ENCODE measurements at places on chromosomes 11 and 22.

DNA sequence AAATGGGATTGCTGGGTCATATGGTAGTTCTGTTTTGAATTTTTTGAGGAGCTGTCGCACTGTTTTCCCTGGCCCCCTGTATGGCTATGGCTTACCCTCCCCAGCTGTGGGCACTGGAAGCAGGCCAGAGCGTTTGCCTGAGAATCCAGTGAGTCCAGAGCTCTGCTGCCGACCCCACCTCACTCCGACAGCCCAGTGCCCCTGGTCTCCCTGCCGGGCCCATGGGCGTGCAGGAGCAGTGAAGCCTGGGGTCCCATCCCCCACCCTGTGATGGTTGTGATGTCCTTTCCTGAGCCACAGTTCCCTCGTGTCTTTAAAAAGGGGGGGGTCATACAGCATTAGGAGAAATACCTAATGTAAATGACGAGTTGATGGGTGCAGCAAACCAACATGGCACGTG lies 13.3 kb upstream of the GRAMD4 start:
- DNase-seq: no peak

DNA sequence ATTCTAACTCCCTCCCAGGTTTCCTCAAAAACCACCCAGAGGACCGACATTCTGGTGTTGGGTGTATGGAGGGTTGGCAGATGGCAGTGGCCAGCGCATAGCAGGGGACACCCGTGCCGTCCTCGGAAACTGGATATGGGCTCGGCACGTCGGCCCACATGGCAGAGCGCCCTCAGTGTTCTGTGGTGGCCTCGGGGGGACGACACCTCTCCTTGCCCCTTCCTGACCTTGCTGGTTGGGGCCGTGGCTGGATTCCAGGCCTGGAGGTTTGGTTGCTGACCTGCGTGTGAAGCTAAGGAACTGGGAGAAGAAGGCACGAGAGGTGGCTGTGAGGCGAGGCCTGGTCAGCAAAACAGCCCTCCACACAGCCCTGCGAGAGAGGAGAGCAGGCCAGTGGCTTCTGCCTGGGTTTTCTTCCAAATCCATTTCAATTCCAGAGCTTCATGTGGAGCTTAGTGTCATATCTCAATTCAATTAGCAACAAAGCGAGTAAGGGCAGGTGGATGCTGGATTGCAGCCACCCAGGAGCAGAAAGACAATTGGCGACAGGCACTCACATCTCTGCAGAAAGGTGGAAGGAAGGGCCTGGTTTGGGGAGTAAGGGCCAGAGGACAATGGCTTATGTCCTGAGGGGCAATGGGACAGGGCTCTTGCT lies 478.4 kb downstream of the BRD1 start:
- DNase-seq: no peak

GRCh38 chr22:22843848-22844247 lies 43.8 kb upstream of the IGLL5 start:
- no peak for DNase-seq

DNA sequence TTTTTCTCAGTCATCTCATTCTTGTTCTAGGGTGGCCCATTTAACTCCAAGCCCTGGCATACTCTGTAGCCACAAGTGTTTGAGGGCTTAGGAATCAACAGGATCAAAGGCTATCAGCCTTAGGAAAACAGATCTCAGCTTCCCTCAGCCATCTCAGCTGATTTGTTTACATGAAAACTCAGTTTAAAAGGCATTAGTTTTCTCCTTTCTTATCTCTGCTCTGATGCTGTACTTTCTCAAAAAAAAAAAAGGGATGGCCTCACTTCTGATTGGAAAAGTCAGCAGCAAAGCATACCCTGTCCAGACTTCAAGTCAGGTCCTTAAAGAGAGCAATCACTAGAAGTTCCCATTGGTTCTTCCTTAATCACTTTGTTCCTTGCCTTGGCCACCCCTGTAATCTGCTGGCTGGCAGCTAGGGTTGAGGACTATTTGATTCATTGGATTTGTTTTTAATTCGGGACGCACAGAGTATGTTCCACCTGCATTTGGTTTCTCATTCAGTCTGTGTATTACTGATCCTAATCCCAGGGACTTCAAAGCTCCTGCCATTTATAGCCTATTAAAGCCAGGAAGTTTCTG lies 102.8 kb downstream of the EXT2 start:
- no peak for DNase-seq

- DNase-seq: no peak
Observed at GRCh38 chr22:37155971-37156370, 6.3 kb upstream of the IL2RB start.

GRCh38 chr22:47322854-47323253 lies 560.4 kb downstream of the TBC1D22A start:
- no peak for DNase-seq

- no peak for DNase-seq
Observed at GRCh38 chr11:75158696-75159150, 7.8 kb downstream of the SLCO2B1 start.

GRCh38 chr11:2092956-2093412 lies 46.2 kb downstream of the IGF2 start:
- DNase-seq: peak; percentile 42

- no peak for DNase-seq
Observed at GRCh38 chr11:130407978-130408377, 20.4 kb downstream of the ADAMTS8 start.

DNA sequence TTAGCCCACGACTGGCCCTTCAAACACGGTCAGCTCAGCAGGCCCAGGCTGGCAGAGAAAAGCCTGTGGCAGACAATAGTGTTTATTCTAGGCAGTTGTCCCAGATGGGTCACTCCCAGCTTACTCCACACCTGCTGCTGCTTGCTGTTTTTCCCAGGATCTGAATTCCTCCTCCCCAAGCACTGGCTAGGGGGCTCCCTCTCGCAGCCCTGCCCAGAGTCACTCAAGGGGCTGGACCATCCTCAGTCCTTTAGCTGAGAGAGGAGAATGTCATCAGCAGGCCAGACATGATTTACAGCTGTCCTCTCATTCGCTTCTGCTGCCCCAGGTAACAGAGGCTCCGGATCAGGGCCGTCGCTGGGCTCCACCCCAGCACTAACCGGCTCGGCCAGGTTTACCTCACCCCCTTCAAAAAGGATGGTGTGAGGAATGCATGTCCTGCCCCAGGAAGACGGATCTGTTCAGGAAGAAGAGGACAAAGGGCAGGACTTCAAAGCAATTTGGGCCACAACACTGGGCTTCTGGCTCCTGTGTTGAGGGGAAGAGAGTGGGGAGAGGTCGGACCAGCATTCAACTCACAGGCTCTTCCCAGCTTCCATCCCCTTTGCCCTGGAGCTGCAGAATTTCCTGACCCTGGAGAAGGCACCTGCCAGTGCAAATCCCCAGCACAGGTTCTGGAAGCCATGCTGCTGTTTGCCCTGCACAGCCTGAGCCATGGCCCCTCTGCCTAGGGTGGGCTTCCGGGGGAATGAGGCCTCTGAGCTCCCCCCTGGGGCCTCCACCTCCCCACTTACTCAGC lies 59.7 kb upstream of the BARX2 start:
- no peak for DNase-seq

DNA sequence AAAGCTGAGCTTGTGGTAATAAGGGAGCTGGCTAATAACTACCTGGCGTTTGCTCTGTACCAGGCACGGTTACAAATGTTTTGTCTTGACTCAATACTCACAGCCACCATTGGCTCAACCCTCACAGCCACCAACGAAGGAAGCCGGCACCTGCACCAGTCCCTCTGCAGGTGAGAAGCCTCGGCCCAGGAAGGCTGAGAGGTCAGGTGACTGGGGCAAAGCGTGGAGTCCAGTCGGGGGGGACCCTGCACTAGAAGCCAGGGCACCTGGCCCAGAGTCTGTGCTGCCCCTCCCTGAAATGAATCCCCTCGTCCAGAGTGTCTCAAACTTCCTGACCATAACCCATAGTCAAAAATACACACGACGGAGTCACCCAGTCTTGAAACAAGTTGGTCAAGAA lies 90.1 kb downstream of the PHF21B start:
- DNase-seq: no peak

GRCh38 chr11:129612447-129612961 lies 203.1 kb upstream of the TMEM45B start:
- no peak for DNase-seq

DNA sequence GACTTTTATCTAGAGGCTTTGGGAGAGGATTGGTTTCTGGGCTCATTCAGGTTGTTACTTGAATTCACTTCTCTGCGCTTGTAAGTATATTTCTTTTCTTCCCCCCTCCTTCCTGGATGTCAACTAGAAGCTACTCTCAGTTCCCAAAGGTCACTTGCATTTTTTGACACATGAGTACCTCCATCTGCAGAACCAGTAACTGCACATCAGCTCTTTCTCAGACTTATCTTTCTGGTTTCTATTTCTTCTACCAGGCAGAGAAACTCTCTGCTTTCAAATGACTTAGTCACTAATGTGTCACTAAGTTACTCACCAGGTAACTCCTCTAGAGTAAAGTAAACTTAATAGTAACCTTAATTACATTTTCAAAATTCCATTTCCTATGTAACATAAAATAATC lies 773.0 kb upstream of the LUZP2 start:
- DNase-seq: no peak

DNA sequence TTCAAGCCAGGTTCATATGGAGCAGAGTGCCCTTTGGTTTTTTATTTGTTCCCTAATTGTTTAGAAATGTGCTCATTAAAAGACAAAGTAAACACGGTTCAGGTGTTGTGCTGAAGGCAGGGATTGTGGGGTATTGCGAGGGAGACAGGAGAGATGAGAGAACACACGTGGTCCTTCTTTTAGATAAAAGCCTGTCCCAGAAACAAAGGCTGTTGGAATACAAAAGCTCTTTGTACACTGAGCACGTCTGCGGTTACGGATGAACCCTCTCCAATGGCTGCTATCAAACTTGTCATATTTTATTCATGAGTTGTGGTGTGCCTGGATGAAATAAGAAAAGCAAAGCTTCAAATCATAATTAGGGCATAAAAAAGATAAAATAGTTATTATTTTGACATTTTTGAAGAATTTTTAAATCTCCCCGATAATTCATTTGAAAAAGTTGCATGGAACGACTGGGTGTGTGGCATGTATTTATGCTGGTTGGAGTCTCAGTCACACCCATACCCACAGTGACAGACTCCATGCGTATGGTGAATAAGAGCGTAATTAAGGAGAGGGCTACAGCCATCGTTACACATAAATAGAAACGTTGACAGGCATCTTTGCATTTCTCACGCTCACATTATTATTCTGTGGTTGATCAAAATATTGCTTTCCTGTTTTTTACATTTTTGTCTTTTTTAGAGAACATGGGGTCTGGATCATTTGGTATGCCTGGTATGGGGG lies 92.9 kb downstream of the NELL1 start:
- DNase-seq: no peak

- DNase-seq: no peak
Observed at GRCh38 chr11:31757260-31757835, 53.8 kb downstream of the PAX6 start.

- no peak for DNase-seq
Observed at GRCh38 chr11:94568717-94569116, 1.5 kb downstream of the PIWIL4 start.

DNA sequence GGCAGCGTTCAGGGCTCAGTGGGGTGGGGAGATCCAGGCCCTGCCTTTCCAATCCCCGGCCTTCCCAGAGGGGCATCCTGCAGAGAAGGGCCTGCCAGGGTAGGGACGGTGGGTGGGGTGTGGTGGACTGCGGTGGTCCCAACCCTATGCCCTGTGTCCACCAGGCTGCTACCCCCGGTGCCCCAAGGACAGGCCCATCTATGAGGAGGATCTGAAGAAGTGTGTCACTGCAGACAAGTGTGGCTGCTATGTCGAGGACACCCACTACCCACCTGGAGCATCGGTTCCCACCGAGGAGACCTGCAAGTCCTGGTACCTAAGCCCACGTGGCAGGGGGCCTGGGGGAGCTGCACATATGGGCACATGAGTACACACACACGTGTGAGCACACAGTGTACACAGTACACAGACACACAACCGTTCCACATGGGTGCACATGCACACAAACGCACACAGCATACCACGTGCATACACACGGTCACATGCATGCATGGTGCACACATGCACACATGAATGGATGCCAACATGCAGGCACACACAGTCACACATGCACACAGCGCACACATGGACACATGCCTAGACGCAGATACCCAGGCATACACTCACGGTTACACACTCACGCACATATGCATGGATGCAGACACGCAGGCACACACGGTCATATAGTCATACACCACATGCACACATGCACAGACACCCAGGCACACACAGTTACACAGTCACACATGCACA lies 16.1 kb downstream of the MUC2 start:
- no peak for DNase-seq

GRCh38 chr22:38766076-38766777 lies 10.4 kb upstream of the SUN2 start:
- DNase-seq: peak; percentile 27

- DNase-seq: no peak
Observed at GRCh38 chr11:123532131-123532530, 102.1 kb downstream of the GRAMD1B start.

DNA sequence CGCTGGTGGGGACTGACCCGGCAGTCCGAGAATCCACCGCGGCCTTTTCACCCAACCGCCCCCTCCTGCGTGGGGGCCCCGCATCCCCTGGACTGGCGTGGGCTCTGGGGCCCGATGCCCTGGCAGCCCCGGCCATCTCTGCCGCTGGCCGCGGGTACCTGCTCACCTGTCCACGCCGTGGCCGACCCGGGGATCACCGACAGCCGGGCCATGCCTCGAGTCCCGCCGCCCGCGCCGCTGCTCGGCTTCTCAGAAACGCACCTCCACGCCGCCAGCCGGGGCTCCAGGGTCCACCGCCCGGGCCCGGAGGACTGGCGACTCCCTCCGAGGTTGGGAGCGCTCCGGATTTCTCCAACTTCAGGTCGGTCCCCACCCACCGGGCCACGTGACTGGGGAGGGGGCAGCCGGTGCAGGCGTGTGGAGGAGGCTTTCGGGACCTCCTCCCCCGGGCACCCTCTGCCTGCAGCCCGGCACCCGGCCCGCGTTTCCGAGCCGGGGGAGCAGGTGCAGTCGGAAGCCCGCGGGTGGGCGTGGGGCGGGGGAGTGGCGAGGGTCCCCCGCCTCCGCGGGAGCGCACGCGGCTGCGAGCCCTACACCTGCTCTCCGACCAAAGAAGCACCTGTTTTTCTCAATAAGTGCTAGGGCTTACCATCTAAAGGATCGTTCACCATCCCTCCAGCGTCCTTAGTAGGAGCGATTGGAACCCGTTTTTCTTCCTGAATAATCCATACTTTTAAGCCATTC lies 554 bp upstream of the NRIP3 start:
- DNase-seq: no peak

DNA sequence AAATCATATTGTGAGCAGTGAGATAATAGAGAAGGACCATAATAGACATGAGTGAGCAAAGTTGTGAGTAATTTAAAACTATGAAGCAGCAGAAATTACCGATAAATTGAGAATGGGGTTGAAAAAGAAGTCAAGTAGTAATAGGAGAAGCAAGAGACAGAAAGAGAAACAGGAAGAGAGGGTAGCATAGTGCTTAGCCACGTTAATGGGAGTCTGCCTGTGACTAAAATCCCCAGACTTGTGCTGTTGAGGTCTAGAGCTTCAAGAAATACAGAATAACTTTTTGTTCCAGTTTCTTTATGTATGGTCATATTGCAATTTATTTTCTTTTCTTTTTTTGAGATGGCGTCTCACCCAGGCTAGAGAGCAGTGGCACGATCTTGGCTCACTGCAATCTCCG lies 368.7 kb downstream of the METTL15 start:
- no peak for DNase-seq

Measured in activated CD4-positive, alpha-beta T cell treated with anti-CD3 and anti-CD28 coated beads, Interleukin-2, amount 50 U/mL, for 4 hours (primary cell).